Activated CD4-positive, alpha-beta T cell treated with anti-CD3 and anti-CD28 coated beads, Interleukin-2, amount 50 U/mL, for 24 hours (primary cell): ENCODE measurements at places on chromosomes 11 and 22.

DNA sequence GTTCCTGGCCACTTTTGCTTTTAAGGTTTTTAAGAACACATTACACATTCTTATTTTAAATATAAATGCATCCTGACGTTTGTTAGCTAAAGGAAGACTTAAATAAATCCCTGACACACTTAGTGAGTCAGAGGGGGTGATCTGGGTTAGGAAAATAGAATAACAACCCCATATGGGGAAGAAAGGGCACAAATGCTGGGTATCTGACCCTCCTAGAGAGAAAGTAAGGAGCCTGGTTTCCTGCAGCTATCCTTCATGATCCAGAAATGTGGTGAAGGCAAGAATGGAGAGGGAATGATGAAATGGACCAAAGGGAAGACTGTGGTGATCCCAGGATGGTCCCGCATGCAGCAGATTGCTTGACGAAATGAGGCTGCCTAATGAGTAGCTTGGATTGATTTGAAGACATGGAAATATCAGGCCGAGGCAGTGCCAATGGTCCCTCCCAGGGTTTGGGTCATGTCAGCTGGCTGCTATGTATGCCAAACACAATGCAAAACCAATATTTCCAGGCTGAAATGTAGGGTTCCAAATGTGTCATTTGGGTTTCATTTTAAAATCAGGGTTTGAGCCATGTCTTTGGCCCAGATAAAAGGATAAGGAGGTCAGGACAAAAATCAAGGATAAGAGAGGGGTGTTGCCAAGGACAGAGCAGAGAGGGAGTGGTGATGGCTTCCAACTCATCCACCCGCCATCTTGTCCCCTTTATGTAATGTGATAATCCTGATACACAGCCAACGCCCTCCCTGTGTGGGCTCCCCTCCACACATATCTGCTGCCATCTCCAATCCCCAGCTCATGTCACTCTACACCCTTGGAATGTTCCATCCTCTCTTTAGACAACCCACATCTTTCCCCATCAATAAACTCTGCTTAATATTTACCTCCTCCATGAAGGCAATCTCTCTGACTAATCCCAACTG, 135.1 kb upstream of the PITPNB start:
- DNase-seq: no peak

DNA sequence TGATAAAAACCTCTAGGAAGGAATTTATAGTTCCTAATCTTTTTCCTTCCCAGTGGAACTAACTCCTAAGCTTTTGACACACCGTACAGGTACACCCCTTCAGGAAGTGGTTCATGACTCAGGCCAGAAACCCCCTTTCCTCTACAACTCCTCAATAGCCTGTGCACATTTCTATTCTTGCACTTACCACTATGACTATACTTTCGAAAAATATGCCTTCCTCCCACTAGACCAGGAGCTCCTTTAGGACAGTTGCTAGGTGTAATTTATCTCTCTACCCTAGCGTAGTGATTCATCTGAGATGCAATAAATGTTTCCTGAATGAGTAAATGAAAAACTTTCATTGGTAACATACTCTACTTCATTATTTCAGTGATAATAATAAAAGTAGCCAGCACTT, 14.5 kb downstream of the MAP6 start:
- no peak for DNase-seq

GRCh38 chr11:131910523-131911387, 540.3 kb downstream of the NTM start:
- DNase-seq: no peak

GRCh38 chr11:36114095-36114494, 170.2 kb downstream of the LDLRAD3 start:
- DNase-seq: no peak

- DNase-seq: no peak
These were observed 4.4 kb upstream of the SPDYC start for GRCh38 chr11:65165410-65166317.

- DNase-seq: no peak
These were observed 933 bp upstream of the DLAT start for GRCh38 chr11:112024178-112024772.

DNA sequence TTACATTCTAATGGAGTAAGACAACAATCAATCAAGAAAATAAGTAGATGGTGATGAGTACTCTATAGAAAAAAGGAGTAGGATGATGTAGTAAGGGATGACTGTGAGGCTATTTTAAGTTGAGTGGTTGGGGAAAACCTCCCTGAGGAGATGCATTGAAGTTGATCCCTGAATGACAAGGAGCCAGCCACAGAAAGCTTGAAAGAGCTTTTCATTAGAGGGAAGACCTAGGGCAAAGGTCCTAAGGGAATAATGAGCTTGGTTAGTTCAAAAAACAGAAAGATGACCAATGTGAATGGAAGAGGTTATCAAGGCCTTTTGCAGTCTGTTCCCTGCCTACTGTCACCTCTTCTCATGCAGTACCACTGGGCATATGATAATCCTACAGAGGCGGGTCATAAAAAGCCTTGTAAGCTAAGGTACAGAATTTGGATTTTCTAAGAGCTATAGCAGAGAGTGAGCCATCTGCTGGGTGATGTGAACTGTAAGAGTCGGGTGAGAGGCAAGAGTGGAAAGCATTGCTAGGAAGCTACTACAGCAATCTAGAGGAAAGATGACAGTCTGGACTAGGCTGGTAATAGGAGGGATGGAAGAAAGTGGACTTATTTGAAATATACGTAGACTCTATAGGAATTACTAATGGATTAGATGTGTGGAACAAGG, 3.1 kb downstream of the PPP2R1B start:
- DNase-seq: no peak

GRCh38 chr11:111978028-111978771, 41.1 kb downstream of the DIXDC1 start:
- DNase-seq: no peak

DNA sequence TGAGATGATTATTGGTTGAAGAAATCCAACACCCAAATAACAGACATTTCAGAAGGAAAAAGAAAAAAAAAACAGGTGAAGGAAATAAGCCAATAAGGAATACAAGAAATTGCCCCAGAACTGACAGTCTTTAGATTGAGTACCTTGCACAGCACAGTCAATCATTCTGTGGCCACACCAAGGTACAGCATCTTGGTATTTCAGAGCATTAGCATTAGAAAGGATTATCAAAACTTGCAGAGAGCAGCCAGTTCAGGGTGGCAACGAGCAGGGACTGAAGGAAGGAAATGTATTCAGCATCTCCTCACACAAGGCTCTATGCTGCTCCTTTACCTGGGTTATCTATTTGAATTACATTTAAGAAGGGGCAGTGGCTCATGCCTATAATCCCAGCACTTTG, 2.1 kb downstream of the ADA2 start:
- no peak for DNase-seq

DNA sequence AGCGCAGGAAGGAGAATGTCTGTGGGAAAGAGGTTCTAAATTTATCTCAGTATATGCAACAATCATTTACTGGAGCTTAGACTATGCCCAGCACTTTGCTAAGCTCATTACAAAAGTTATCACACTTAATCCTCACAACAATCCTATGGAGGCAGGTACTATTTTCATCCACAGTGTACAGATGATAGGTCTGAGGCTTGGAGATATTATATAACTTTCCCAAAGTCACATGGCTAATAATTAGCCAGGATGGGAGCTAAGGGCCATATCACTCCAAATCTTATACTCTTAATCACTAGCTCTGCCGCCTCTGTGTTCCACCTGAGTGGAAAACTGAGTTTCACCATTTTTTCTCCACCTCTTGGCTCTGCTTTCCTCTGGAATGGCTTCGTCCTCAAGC, 47.3 kb upstream of the CAPRIN1 start:
- DNase-seq: no peak

- no peak for DNase-seq
These were observed 72.8 kb downstream of the CHST1 start for GRCh38 chr11:45592636-45593035.

DNA sequence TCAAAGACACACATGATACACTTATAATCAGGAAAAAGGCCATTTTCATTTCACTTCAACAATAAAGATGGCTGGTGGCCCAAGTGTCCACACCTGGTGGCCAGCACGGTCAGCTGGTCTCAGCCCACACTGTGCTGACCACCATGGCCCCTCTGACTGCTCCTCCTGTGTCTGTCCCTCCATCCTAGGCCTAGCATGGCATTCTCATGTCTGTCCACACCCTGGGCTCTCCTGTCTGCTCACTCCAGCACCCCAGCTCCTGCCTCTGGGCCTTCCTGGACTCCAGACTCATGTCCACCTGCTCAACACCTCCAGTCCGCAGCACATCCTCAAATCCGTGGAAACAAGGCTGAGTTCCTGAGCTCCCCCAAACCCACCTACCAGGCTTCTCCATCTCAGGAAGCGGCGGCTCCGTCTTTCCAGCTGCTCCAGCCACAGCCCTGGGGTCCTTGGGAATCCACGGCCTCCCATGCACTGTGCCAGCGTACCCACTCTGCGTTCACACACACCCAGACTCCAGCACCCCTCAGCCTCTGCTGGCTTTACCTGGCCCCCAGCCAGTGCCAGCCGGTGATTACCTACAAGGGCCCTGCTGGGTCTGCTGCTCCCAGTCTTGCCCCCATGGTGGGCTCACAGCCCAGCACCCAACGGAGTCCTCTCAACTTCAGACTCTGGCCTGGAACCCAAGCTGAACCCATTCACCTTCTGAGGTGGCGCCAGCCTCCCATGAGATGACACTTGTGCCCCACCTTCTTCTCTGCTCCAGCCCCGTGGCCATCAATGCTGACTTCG, 13.9 kb downstream of the SIRT3 start:
- no peak for DNase-seq

DNA sequence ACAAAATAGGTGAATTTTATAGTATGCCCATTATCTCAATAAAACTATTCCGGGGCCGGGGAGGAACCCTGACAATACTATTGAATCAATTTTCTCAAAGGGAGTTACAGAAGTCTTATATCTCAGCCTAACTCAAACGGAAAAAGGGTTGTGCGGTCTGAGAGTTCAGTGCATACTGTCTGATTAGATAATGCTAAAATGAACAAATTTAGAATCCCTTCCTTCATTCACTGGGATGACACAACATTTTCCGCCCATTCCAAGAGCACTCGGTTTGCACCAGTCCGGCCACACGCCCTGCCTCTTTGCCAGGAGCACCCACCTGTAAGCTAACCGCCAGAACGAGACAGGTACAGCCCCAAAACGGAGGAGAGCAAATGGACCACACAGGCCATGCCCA, 50.0 kb upstream of the NFRKB start:
- no peak for DNase-seq

GRCh38 chr11:122772945-122773344, 65.4 kb upstream of the CRTAM start:
- DNase-seq: no peak

DNA sequence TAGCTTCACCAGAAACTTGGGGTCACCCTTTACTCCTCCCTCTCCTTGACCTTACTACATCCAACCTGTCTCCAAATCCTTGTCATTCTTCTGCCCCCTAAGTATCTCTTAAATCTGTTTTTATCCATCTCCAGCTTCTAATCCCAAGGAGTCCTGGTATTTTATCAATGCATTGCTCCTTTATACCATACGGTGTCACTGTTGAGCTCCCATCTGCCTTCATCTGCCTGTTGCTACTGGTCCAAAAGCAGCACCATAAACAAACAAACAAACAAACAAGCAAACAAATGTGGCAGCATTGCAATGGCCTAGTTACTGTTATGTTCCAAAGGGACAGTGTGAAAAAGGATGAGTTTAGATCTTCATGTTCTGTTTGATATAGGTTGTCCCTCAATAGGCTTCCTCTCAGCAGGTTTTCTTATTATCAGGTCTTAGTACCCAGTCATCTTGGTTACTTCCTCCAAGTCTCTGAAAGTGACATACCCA, 34.2 kb downstream of the DNHD1 start:
- DNase-seq: no peak

DNA sequence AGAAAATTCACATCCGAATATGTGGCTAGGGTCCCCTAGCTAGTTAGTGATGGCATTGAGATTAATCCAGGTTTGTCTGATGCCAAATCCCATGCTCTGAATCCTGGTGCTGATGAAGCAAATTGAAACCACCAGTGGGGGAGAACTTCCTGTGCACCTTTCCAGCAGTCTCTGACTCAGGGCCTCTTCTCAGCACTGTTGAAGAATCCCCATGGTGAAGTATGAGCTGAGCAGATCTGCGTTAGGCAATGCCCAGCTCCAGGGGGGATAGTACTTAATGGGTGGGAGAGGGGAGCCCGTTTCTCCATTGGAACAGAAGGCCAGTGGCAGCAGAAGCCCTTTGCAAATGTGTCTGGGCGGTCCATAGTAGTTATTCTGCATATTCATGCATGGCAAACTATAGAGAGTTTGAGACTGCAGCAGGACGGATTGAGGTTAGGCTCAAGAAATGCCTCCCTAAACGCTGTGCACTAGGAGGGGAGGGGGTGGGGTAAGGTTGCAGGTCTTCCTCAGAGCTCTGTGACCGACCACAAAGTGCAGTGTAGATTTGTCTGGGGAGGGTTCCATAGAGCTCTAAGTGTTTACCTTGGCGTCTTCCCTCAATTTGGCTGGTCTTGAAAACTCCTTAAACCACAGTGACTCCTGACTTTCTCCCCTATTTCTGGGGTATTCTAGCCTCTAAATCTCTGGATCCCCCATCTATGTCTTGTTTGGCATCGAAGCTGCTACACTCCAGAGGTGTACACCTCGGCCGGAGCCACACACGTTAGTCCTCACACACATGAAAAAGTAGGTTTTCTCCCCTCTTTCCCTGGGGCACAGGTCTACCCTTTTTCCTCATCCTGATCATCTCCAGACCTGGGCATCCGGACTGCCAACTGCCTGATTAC, 4.8 kb downstream of the POU2F3 start:
- no peak for DNase-seq

DNA sequence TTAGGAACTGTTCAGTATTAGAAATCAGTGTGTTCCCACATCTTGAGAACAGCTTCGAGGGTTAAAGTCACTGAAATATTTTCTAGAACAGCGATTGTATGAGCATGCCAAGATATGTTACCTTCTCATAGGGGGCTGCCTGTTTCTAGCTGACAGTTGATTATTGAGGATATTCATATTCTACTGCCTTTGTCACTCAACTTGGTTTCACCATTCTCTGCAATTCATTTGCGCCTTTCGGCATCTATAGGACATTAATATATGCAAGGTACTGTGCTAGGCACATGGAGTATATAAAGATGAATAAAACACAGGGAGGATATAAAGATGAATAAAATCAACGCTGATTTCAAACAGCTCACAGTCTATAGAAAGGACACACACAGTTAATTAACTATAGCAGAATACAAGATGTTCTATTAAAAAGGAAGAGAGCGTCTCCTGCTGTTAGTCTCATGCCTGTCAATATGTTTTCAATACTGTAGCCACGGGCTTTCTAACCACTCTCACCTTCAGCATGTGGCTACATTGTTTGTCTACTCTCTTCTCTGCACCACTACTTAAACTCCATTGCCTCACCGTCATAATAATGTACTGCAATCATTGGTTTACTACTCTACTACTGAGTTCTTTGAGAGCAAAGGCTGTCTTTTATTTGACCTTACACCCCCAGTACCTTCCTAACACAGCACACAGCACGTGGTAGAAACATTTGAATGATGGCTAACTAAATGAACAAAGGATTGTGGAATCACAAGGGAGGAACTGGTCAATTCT, 81.9 kb downstream of the RAB30 start:
- no peak for DNase-seq

GRCh38 chr11:79227767-79228755, 212.8 kb downstream of the TENM4 start:
- DNase-seq: no peak
